ENCODE measurements at places on chromosomes 16 and 17.
A peak's percentile ranks its signal among the peaks of the same experiment; 100 is the strongest.

GRCh38 chr17:81500047-81500446 is 12.6 kb downstream of the ACTG1 start:
- DNase-seq = no peak

DNA sequence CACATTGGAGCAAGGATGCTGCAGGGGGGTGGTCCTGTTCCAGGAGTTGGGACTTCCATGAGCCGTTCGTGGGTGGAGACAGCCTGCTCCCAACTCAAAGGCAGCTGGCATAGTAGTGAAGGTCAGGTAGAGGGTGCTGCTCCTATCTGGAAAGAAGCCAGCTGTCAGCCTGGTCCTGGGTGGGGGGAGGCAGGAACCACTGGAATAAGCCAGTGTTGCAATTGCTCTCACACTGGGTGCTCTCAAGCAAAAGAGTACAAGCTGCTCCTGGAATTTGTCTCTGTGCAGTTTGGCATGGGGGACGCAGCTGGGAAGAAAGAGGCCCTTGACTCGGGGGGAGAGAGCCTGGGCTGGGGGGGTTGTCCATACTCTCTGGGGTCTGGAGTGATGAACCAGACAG is 8.7 kb downstream of the CACNG5 start:
- no peak for DNase-seq

- no peak for DNase-seq
Observed at GRCh38 chr17:34647511-34647910, 68.1 kb downstream of the TMEM132E start.

DNA sequence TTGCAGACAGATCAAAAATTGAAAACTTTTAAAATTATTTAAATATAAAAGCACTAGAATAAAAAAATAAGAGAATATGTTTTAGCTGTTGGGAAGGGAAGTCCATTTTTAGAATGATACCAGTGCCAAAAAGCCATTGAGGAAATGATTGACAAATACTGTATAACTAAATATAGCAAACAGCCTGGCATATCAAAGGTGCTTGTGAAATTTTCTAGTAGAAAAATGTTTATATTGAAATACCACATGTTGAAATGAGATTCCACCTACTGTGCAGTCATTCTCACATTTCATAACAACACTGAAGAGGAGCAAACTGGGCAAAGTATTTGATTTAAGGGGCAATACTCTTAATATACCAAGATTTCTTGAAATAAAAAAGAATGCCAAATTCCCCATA is 183.5 kb downstream of the PHKB start:
- no peak for DNase-seq

DNA sequence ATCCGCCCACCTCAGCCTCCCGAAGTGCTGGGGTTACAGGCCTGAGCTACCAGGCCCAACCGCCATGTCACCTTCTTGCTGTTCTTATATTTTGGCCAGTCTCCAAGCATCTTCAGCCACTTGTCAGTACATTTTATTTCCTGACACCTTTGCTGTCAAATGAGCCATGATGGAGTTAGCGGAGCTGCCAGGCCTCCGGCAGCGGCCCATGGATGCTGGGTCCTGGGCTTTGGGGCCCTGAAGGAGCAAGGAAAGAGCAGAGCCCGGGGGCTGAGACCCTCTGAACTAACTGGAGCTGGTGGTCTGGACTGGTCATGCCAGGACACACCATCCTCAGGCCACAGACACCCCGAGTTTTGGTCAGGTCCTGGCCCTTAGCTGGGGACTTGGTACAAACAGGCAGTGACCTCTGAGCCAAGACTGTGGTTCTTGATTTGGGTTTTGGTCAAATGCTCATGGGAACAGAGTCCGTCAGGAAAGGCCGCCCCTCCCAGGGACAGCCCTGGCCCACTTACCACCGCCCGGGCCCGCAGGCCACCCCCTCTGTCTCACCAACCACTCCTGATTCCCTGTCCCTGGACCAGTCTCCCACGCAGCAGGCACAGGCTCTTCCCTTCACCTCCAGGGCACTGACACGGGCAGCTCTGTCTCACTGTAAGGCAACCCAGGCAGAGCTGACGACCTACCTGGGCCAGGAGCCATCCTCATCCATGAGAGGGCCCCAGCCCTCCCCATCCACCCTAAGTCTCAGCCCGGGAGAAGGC is 42.0 kb downstream of the TNFRSF13B start:
- no peak for DNase-seq

DNA sequence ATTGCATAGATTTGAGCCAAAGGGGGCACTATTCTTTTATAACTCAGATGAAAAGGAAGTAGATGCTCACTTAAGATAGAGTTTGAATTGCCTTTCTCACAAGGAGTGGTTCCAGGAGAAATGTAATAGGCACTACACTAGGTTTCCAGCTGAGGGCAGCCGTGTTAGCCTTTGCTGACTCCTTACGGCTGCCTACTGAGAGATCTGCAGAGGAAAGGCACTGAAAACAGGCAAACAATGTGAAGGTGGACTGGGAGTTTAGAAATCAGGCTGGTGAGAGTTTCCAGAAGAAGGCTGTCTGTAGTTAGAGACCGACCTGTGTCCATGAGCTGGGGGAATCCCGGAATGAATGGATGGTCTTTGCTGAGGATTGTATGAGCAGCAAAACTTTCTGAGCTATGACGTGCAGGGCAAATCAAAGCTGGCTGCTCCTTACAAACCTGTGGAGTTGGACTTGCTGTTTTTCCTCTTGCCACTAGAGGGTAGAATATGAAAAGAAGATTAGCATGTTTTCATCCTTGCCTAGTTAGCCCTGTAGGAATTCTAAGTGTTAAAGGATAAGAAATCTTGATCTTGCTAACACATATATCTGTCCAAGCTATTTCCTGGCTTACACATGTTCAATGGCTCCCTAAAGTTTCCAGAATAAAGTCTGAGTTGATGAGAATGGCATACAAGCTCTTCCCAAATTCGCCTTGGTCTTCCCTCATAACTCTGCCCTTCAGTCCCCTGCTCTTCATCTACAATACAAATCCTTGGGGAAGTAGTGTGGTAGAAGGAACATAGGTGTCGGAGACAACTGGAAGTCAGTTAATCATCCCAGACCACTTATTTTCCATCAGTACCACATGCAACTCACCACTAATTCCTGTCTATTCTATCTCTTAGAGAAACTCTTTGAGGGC is 20.1 kb upstream of the TAOK1 start:
- DNase-seq = peak; percentile 86

- no peak for DNase-seq
Observed at GRCh38 chr17:43533699-43534098, 12.4 kb downstream of the ETV4 start.

DNA sequence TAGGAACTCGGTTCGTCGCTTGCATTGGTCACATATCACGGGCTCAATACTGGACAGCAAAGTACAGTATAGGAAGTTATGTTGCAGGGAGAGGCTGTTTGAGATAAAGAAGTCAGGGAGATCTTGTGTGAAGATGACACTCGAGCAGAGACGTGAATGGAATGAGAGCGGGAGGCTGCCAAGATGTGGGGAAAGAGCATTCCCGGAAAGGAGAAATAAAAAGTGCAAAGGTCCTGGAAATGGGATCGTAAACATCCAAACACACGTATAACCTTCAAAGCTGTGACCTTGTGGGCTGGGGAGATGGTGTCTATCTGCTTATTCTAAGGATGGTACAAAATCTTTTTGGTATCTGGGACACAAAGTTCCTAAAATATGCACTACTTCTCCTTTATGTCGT is 43.0 kb upstream of the MYOCD start:
- no peak for DNase-seq

DNA sequence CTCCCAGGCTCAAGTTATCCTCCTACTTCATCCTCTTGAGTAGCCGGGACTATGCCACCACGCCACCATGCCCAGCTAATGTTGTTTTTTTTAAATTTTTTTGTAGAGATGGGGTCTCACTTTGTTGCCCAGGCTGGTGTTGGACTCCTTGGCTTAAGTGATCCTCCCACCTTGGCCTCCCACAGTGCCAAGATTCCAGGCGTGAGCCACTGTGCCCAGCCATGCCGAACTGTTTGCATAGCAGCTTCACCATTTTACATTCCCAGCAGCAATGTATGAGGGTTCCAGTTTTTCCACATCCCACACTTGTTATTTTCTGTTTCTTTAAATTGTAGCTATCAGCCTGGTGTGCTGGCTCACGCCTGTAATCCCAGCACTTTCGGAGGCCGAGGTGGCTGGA is 2.2 kb upstream of the CTRB1 start:
- DNase-seq = no peak

DNA sequence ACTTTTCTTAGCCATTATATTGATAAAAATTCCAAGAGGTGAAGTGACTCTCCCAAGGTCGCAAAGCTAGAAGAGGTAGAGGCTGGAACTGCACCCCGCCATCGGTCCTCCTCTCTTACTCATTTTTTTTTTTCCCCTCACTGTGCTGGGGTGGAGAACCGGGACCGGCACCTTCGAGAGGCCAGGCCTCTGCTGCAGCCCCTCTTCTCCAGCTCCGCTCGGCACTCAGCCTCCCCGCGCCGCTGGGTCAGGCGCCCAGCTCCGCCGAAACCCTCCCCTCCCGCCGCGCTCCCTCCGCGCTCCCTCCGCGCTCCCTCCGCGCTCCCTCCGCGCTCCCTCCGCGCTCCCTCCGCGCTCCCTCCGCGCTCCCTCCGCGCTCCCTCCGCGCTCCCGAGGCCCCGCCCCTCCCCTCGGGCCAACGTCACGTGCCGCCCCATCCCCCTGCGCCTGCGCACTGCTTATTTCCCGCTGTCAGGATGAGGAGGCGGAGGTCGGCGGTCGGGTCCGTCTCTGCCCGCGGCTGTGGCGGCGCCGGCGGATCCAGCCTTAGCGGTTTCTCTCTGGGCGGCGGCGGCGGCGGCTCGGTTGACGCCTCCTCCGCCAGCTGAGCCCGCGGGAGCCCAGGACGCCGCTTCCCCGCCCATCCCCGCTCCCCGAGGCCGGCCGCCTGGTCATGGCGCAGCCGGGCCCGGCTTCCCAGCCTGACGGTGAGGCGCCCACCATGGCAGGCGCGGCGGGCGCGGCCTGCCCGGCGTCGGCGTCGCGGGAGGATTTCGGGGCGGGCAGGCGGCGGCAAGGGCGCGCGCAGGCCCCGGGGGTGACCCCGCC is at the start of gene RABEP1:
TSS of gene RABEP1 (plus strand) at position 471 of the 828 bp plus-strand sequence. CDS start at position 674, 203 bp downstream.
- peak; percentile 95 for DNase-seq

DNA sequence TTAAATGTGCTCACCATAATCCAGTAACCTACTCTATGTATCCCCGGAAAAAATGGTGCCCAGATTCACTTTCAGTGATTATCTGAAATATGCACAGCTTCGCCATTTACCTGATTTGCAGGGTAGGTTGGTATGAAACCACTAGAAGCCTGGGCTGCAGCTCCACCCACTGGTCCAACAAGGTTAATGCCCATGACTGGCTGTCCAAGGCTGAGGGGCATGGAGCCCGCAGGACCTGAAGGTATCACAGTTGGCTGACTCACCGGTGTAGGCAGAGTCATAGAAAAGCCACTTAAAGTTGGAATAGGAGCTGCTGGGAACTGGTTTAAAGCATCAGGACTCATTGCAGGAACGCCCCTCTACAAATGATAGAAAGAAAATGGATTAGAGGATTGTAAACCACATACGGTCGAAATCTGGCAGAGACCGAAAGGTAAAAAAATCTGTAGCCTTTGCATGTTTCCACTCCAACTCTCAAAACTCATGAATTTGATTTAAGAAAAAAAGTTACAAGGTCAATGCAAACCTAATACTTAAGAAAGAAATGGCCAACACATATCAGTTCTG is 38.6 kb downstream of the SYNRG start:
- DNase-seq = peak; percentile 30

GRCh38 chr16:65967376-65967775 is 399.1 kb upstream of the CDH5 start:
- no peak for DNase-seq

DNA sequence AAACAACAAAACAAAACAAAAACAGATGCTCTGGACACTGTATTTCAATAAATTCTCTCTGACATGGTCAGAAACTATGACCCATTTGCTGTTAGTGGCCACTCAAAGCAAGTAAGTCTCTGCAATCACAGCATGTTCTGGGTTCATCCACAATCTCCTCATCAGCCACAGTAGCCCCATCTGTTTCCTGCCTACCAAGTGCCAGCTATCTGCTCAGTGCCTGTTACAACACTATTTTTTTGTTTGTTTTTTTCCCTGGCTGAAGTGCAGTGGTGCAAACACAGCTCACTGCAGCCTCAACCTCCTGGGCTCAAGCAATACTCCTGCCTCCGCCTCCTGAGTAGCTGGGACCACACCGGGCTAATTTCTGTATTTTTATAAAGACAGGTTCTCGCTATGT is 137.9 kb downstream of the SOX9 start:
- no peak for DNase-seq

DNA sequence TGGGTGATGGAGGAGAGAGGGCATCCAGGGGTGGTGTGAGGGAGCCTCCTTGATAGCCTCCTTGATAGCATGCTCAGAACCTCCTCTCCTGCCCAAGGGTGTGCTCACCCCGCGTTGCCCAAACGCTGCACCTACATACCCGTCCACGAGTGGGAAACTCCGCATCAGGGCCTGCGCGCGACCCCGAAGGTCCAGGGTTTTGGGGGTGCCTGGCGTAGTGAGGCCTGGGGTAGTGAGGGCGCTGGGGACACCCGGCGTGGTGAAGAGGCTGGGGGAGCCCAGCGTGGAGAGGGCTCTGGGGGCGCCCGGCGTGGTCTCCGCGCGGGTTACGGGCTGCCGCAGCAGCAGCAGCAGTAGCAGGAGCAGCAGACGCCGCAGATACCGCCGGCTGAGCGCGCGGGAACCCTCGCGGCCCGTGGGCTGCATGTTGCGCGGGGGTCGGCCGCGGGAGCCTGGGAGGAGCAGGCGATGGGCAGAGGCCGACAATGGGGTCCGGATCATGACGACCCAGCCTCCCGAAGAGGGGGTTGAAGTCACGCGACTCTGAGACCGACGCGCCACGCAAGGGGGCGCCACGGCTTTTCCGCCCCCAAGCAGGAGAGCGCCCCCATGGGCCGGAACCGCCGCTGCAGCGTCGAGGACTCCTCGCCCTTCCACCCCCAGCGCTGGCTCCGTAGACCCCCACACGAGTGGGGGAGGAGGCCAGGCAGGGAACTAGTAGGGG is at the start of gene DPEP3:
TSS of gene DPEP3 (minus strand) at position 545 of the 724 bp plus-strand sequence. CDS start at position 426, 119 bp downstream.
- no peak for DNase-seq

- no peak for DNase-seq
Observed at GRCh38 chr16:87697256-87697655, 68.5 kb downstream of the KLHDC4 start.

Data from myocyte (in vitro differentiated cells).